Activated naive CD4-positive, alpha-beta T cell treated with Interleukin-2 at 50 U/mL for 16 hours (primary cell): ENCODE measurements at places on chromosomes 12 and 14.
A peak's percentile ranks its signal among the peaks of the same experiment; 100 is the strongest.

- DNase-seq: peak; percentile 51
Observed at GRCh38 chr12:54358191-54358944, 5.9 kb downstream of the GPR84 start.

GRCh38 chr12:53725824-53726223 lies 1.4 kb downstream of the CALCOCO1 start:
- no peak for DNase-seq

DNA sequence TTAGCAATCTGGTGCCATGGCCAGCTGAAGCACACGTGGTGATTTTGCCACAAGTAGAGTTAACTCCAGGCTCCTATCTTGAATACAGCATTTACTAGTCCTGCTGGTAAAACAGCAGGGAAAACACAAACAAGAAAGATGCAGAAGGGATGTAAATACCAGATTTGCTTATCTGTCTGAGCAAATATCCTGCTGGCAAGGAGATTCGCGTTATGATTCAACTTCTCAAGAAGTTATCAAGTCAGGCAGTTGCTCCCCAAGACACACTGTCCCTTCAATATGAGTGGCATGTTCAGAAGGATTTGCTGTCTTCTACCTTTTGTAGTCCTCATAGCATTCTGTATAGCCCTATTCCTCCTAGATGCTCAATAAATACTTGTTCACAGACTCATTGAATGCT lies 171.2 kb upstream of the EGLN3 start:
- no peak for DNase-seq

DNA sequence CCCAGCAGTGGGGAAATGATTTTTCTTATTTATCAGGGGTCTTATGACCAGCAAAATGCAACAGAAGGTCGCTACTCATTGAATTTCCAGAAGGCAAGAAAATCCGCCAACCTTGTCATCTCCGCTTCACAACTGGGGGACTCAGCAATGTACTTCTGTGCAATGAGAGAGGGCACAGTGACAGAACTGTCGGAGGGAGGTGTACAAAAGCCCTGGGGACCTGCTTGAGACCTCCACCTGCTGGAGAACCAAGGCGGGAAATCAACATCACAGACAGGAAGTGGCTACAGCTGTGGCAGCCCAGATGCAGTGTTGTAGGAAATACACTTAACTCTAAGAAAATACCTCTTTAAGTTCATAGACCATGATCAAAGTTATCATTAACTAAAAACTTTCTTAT lies 250.9 kb upstream of the OR4E1 start:
- DNase-seq: peak; percentile 51

DNA sequence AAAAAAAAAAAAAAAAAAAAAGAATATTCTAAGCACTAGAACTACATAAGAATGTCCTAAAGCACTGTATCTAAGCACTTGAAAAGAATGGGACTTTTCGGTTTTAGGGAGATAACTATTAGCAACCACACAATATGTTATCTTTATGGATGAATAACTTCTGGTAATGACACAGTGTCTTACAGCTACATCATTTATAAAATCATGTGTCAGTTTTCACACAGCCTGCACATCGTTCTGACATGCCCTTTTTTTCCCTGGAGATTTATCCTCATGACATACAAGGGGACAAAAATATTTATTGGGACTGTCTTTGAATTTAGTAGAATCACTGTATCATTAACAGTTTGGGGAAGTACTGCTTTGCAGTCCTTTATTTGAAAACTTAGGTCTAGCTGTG lies 17.3 kb downstream of the TMEM19 start:
- no peak for DNase-seq

DNA sequence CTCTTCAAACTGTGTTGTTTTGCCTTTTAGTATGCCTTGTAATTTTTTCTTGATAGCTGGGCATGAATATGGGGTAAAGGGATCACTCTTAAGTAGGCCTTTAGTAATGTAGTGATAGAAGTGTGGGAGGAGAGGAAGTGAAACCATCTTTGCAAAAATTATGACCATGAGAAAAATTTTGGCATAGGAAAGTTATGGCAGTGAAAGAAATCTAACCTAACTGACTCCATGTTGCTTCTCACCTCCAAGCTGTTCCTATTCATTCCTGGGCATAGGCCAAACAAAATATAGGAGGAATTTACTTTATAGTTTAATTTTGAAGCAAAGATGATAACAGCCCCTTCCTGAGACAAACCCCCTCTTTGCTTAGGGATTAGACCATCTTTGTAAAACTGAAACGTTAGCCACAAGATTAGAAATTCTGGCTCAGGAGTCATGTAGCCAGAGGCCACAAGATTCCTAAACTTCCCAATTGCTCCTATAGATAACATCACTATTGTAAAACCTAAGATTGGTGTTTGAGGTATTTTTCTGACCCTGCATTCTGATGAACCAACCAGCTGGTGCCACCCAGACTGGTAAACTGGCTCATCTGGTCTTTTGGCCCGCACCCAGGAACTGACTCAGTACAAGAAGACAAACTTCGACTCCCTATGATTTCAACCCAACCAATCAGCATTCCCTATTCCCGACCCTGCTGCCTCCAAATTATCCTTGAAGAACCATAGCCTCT lies 45.8 kb downstream of the CRADD start:
- no peak for DNase-seq

DNA sequence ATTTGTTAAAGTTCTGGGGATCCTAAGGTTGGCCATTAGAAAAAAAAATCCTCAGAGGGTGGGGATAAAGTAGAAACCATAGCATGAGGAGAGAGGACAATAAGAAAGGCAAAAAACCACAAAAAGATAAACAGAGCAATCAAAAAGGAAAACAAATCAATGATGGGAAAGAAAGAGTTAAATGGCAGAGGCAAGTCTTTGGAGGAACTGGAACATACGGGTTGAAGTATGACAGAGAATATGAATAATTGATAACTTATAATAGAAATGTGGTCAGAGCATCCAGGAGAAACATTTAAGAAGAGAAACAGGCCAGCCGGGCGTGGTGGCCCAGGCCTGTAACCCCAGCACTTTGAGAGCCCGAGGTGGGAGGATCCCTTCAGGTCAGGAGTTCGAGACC lies 17.8 kb upstream of the SALL2 start:
- DNase-seq: no peak

GRCh38 chr12:11941606-11942337 lies 129.0 kb upstream of the BCL2L14 start:
- no peak for DNase-seq

DNA sequence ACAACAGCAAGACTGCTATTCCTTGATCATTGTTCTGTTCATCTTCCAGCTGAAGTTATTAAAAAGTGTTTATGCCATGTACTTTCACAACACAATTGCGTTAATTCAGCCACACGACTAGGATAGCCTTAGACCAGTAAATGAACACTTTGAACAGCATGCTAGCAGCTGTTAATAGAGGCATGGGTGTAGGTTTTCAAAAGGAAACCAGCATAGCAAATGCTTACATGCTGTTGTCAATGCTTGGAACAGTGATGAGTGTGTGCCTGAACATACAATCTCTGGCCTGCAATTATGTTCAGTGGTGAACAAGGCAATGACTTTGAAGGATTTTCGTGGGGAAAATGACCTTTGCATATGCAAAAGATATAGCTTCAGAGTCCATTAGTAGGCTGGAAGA lies 127.4 kb upstream of the RBM19 start:
- no peak for DNase-seq

DNA sequence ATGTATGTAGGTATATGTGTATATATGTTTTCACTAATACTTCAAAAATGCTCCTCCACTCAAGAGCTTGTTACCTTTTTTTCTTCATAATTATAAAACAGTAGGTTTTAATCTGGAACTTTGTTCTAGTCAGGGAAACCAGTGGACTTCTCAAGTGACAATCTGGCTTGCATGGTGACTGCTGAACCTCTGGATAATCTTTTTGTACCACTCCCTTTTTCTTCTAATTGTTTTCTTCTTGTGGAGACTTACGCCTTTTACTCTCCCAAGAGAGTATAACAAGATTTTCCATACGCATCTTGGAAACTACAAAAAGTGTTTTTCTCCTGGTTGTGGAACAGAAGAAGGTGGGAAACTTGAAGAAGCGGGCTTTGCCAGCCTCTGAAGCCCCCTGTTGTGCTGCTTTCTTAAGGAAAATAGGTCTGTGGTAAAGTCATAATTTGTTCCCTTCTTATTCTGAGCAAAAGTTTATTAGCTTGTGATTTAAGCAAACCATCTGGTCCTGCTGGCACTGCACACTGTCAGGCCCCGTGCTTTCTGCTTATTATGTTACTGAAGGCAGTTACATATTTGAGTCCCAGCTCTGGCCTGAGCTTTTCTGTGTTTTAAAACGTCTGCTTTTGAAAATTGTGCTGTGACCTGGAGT lies 291.8 kb downstream of the ERC1 start:
- DNase-seq: no peak

GRCh38 chr14:56145181-56145769 lies 27.1 kb downstream of the PELI2 start:
- DNase-seq: no peak

DNA sequence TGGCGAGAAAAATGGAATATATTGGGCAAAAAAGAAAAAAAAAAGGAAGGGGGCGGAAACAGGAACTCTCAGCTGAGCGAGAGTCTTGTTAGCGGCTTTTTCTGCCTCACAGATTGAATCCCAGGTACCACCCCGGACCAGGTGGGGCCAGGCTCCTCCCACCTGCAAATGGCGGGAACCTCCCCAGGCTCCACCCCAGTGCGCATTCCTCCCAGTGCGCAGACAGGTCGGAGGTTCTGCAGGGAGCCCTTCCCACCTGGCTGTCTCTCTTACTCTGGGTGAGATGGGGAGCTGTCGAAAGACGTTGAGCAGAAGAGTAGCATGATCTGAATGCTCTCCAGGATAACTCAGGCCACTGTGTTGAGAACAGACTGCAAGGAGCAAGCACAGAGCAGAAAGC lies 57.0 kb upstream of the ETV6 start:
- no peak for DNase-seq

DNA sequence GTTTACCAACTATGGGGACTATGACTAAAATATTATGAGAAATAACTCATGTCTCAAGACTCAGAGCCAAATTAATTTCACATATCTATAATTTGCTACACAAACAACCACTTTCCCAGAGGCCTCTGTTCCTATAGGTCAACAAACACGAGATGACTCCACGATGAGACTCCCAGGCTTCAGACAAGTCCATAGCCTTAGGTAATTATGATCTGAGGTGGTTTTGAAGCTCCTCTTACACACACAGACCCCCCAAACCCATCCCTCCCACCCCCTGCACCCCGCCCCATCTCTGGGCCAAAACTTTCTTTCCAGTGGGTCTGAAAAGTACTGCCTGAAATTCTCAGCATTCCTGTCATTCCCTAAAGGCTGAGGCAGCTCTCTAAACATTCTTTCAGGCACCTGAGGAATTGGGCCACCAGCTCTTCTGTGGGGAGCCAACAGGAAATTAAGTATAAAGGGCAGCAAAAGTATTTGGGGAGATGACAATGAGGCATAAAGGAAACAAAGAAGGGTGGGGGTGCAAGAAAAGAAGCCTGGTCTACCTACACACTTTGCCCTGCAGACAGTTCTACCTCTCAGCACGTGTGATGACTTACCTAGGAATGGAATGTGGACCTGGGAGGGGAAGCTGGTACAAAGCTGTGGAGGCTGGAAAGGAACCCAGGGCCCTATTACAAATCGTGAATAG lies 143.6 kb downstream of the PAWR start:
- no peak for DNase-seq

- no peak for DNase-seq
Observed at GRCh38 chr12:89288959-89289358, 63.3 kb downstream of the DUSP6 start.

DNA sequence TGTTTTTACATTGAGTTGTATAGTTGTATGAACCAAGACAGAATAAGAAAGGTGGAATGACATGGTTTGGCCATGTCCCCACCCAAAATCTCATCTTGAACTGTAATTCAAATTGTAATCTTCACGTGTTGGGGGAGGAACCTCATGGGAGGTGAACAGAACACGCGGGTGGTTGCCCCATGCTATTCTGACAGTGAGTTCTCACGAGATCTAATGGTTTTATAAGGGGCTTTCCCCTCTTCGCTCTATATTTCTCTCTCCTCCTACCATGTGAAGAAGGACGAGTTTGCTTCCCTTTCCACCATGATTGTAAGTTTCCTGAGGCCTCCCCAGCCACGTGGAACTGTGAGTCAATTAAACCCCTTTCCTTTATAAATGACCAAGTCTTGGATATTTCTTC lies 25.3 kb downstream of the DDHD1 start:
- DNase-seq: no peak

DNA sequence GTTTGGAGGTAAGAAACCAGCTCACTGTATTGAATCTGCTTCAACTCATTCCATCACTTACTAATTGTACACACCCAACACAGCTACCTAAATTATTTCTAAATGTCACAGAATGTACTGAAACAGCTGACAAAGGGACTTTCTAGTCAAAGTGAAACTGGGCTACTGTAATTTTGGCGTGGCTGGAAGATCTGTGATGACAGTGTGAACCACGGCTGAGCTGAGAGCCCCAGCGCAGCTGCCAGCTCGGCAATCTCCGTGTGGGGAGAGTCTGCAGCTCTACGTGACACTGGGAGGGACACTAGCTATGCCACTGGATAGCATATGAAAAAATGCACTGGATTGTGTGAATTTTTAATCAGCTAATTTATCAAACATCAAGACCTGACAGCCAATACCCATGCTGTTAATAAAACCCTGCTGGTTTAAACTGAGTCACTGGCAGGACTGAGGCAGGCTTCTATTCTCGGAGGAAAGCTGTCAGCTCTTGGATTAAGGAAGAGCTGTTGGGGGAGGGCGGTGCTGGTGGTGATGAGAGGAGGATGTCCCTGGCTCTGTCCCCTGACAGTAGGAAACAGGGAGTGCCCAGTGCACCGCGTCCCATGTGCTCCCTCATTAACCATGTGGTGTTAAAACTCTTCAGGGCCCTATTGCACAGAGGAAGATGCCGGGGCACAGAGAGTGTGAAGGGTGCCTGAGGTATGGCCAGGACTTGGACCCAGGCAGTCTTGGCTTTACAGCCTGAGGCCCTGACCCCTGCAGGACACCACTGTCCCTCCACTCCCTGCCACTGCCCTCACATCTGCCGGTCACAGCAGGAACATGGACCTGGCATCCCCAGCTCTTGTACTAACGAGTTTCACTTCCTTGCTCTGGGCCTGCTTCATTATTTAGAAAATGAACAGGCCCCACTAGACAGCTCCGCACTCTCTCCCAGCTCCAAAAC lies 13.3 kb downstream of the SLC15A4 start:
- DNase-seq: no peak

GRCh38 chr12:26113181-26113654 lies 11.6 kb downstream of the BHLHE41 start:
- no peak for DNase-seq

DNA sequence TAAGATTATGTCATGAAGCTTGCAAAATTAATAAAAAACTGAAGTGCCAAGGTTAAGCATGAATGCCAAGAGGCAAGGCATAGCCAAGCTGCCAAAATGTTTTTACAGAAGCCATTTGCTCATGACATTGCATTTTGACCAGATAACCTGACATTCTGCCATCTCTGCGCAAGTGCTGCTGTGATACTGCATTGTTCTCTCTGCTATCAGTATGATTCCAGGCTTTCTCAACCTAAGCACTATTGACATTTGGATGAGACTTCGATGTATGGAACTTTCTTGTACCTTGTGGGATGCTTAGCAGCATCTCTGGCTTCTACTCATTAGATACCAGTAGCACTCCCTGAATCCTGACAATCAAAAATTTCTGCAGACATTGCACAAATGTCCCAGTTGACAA lies 139.2 kb downstream of the RASSF9 start:
- DNase-seq: no peak
